ENCODE measurements at places on chromosomes 5 and 9. TPM values are rescaled to one million over a fixed set of nuclear protein-coding genes. Genes with fewer than 3 reads are reported as not detected.

Gene SPIN1
- 15.4 TPM for polyA plus RNA-seq

Gene ARL14EPL
- not detected for polyA plus RNA-seq

Gene FSTL4
- 0.48 TPM for polyA plus RNA-seq

Gene GMCL2
- polyA plus RNA-seq, result not detected

Gene CD72
- polyA plus RNA-seq, result 382 TPM

Gene AK3
- 26.0 TPM for polyA plus RNA-seq

Gene ENTPD2
- polyA plus RNA-seq, result not detected

GRCh38 chr9:8261737-8262136 lies 462.2 kb upstream of the DMAC1 start:
- H3K27ac ChIP-seq, result peak overlapping the region; percentile 76
- DNase-seq, result peak; percentile 15
- H3K4me1 ChIP-seq, result peaks cover 15% of the 10 kb centered on the region
- H3K4me3 ChIP-seq, result no peak overlapping the region
- peaks cover 6% of the 10 kb centered on the region for H3K27me3 ChIP-seq

DNA sequence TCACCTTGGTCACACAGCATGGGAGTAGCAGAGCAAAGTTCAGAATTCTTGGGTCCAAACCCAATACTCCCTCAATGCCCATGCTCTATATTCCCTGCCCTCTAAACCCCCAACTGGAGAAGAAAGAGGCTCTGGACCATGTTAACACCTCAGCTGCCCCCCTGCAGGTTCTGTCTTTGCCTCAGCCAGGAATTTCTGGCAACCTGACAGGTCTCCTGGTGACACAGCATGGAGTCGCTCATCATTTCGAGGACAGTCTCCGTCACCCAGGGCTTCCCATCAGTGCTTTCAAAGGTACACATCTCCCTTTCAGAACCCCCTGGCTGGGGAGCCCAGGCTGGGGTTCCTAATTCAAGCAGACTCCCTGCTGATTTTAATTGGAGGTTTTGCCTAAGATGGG lies 189.5 kb downstream of the BRINP1 start:
- H3K27ac ChIP-seq, result no peak overlapping the region
- no peak overlapping the region for H3K4me3 ChIP-seq
- no peak for DNase-seq
- H3K36me3 ChIP-seq, result no peaks in the 10 kb centered on the region

DNA sequence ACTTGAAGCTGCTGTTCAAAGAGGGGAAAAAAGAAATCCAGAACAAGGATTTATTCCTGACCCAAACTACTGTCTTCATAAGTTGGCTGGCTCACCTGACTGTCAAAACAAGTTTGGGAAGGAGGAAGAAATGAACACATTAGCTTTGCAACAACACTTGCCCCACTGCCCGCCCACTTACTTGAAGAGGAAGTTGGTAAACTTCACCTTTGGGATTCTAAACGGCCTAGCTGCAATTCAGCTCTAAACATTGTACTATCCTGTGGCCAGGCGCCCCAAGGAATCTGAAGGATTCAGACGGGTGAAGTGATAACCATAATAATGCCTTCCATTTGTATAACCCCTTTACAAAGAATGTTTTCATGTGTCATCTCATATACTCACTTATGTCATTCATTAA lies 199.4 kb downstream of the ARRDC3 start:
- H3K4me3 ChIP-seq, result no peak overlapping the region
- peaks cover 8% of the 10 kb centered on the region for H3K27me3 ChIP-seq
- DNase-seq, result no peak
- no peaks in the 10 kb centered on the region for H3K36me3 ChIP-seq

GRCh38 chr5:143016777-143017516 lies 246.8 kb downstream of the ARHGAP26 start:
- H3K36me3 ChIP-seq, result no peaks in the 10 kb centered on the region
- H3K4me1 ChIP-seq, result peaks cover 8% of the 10 kb centered on the region
- no peak overlapping the region for H3K27ac ChIP-seq

DNA sequence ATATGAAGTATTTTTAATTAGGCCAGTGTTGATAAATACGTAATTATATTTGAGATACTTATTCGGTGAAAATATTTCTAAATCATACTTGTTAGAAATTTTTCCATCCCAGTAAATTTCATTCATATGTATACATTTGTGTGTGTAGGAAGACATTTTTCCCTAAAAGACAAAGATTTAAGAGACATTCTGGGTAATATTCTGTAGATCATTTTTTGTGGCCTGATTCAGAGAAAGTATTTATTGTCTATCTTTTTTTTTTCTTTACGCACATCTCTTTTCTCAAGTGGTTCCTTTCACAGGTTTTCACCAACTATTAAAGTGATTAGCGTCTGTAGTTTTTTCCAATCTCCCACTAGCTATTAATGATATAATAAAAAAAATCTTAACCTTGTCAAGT lies 224.1 kb downstream of the MEF2C start:
- no peaks in the 10 kb centered on the region for H3K36me3 ChIP-seq
- H3K4me1 ChIP-seq, result peaks cover 12% of the 10 kb centered on the region
- H3K4me3 ChIP-seq, result no peak overlapping the region
- peaks cover 47% of the 10 kb centered on the region for H3K27me3 ChIP-seq
- no peak for DNase-seq

GRCh38 chr5:149282027-149282965 lies 10.6 kb downstream of the AFAP1L1 start:
- no peaks in the 10 kb centered on the region for H3K36me3 ChIP-seq
- H3K4me1 ChIP-seq, result no peaks in the 10 kb centered on the region
- DNase-seq, result no peak
- H3K27me3 ChIP-seq, result peaks cover 28% of the 10 kb centered on the region
- no peak overlapping the region for H3K4me3 ChIP-seq

GRCh38 chr9:91771027-91771426 lies 179.0 kb downstream of the ROR2 start:
- peaks cover 39% of the 10 kb centered on the region for H3K27me3 ChIP-seq
- no peak overlapping the region for H3K4me3 ChIP-seq
- no peak overlapping the region for H3K27ac ChIP-seq
- no peak for DNase-seq

DNA sequence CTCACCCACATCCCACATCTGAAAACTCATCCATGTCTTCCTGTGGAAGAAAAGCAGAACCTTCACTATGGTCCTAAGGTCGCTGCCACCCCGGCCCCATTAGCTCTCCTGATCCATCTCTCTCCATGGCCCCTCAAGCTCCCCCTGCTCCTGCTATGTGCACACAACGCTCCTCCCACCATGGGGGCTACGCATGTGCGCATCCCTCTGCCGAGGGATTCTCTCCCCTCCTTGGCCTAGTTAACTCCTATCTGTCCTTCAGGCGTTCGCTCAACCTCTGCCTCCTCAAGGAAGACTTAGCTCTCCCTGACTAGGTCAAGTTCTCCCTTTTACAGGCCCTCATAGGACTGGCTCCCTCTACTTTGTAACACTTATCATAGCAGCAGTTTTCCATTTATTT lies 9.8 kb downstream of the AKNA start:
- peak overlapping the region; percentile 37 for H3K4me3 ChIP-seq
- H3K4me1 ChIP-seq, result peaks cover 50% of the 10 kb centered on the region
- H3K36me3 ChIP-seq, result peaks cover 39% of the 10 kb centered on the region
- H3K27me3 ChIP-seq, result no peaks in the 10 kb centered on the region
- no peak for DNase-seq

GRCh38 chr5:75303419-75303818 lies 33.6 kb upstream of the HMGCR start:
- DNase-seq, result no peak
- H3K4me1 ChIP-seq, result no peaks in the 10 kb centered on the region
- H3K27ac ChIP-seq, result no peak overlapping the region
- no peaks in the 10 kb centered on the region for H3K27me3 ChIP-seq

DNA sequence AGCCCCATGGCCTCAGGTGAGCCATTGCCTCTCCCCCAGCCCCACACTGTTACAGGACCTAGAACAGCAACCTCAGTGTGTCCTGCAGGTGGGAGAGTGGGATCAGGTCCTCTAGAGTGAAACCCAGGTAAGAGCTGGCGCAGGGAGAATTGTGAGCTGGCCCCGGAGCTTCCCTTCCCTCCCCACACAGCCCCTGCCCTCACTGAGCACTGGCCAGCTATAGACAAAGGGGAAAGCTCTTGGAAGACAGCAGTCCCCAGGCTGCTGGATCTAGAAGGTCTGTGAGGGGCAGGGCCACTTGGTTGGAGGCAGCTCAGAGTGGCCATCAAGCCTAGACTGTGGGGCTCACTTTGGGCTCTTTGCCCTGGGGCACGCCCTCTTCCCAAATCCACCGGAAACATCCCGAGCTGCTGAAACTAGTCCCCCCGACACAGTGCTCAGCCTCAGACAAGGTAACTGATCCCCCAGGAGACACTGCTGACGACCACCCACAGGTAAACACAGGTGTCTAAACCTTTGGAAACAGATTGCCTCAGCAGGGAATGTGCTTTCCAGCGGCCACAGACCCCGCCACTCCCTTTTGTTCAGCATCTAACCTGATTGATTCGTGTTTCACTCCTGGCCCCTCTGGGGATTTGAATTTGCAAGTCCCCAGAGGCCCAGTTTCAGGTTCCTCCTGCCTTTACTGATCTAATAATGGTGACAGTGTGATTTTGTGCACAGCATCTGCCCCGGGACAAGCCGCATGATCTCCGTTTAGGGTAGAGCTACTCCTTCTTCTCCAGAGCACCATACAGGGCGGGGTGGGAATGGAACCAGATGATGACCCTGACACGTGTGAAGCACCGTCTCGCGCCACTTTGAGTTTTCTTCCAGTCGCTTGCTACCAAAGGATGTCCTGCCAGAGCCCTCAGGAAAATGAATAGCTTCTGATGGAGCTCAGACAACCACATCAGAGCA lies 42.2 kb upstream of the ADAMTS2 start:
- H3K4me1 ChIP-seq, result no peaks in the 10 kb centered on the region
- peaks cover 9% of the 10 kb centered on the region for H3K27me3 ChIP-seq
- peaks cover 8% of the 10 kb centered on the region for H3K36me3 ChIP-seq
- no peak for DNase-seq

GRCh38 chr5:127942246-127943060 lies 141.1 kb upstream of the SLC12A2 start:
- H3K36me3 ChIP-seq, result peaks cover 4% of the 10 kb centered on the region
- DNase-seq, result no peak
- no peak overlapping the region for H3K4me3 ChIP-seq
- no peaks in the 10 kb centered on the region for H3K27me3 ChIP-seq

DNA sequence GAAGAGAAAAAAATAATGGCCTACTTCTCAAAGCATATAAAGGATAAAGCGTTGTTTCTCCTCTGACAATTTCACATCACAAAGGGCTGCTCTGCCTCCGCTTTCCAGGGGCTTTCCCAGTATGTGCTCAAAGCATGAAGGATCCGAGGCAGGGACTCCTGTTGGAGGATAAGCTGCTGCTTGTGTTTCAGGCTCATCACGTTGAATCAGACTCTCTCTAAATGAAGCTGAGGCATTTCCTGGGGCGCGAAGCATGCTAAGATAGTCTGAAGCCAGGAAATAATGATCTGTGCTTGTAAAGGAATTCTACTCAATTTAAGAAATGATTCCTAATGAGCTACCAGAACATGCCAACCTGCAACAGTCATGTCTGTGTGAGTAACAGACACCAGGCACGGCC lies 97.5 kb downstream of the MARCHF11 start:
- H3K4me3 ChIP-seq, result no peak overlapping the region
- H3K27ac ChIP-seq, result no peak overlapping the region
- no peak for DNase-seq
- H3K4me1 ChIP-seq, result no peaks in the 10 kb centered on the region

DNA sequence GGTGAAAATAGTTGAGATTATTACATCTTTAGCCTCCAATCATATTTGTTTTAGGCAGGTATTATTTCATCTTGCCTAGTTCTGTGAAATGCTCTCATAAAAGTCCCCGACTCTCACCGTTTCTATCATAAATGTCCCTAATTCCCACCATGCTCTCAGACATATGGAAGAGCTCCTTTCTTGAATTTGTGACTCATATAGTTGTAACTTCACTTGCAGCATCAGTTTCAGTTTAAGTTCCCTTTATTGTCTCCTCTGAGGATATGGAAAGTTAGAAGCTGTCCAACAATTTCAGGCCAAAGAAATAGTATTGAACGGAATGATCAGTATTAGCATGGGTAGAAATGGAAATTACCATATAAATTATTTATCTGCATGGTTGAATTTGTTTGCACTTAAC lies 187.5 kb upstream of the NR4A3 start:
- DNase-seq, result no peak
- no peak overlapping the region for H3K4me3 ChIP-seq
- H3K4me1 ChIP-seq, result peaks cover 29% of the 10 kb centered on the region
- H3K36me3 ChIP-seq, result no peaks in the 10 kb centered on the region
- peak overlapping the region; percentile 33 for H3K27ac ChIP-seq
- no peaks in the 10 kb centered on the region for H3K27me3 ChIP-seq

DNA sequence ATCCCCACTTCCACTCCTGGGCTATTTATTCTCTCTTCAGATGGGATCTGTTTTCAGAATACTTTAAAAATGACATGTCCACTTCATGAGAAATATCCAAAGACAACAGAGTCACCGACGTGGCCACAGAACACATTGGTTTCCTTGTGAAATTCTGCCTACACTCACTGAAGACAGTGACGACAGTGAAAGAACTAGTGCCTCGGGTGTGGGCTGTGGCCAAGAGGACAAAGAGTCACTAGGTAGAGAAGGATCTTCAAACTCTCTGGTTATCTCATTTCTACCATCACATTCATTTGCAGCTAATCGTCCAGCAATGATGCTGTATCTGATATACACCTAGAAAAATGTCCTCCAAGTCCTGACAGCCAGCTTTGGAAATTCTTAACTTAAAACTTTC lies 59.1 kb downstream of the HABP4 start:
- H3K4me1 ChIP-seq, result no peaks in the 10 kb centered on the region
- no peak overlapping the region for H3K4me3 ChIP-seq
- DNase-seq, result no peak
- H3K36me3 ChIP-seq, result peaks cover 5% of the 10 kb centered on the region

GRCh38 chr9:133131506-133131905 lies 10.5 kb upstream of the RALGDS start:
- no peak for DNase-seq
- H3K27me3 ChIP-seq, result no peaks in the 10 kb centered on the region
- H3K4me1 ChIP-seq, result peaks cover 34% of the 10 kb centered on the region
- no peak overlapping the region for H3K4me3 ChIP-seq

- peaks cover 10% of the 10 kb centered on the region for H3K4me1 ChIP-seq
- H3K36me3 ChIP-seq, result no peaks in the 10 kb centered on the region
- no peak overlapping the region for H3K4me3 ChIP-seq
- peaks cover 5% of the 10 kb centered on the region for H3K27me3 ChIP-seq
- no peak overlapping the region for H3K27ac ChIP-seq
Observed at GRCh38 chr5:134055015-134055414, 50.2 kb upstream of the VDAC1 start.

DNA sequence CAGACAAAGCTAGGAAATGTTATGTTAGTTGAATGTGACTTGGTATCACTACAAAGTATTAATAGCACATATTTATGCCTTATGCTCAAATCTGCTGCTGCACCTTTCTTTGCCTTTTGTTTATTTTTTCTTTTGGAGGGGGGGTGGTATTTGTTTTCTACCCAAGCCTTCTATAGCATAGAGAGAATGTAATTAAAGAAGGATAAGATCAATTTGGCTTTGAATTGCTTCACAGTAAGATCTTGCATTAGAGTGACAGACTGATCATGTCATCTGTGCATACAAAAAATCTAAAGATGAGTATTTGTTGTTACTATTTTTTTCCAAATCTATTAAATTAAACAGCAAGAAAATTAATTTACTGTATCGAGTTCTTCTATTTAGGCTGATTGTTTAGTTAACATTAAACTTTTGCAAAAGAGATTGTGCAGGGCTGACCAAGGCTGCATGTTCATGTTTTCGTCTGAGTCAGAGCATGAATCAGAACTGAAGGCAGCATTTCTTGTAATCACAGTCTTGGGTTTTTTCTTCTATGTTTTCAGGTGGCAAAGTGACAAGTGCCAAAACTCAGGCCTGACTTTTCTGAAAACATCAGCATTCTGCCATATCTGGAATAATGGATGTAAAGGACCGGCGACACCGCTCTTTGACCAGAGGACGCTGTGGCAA lies 1007.1 kb upstream of the WWC1 start:
- no peaks in the 10 kb centered on the region for H3K36me3 ChIP-seq
- no peak overlapping the region for H3K27ac ChIP-seq
- H3K4me1 ChIP-seq, result no peaks in the 10 kb centered on the region
- DNase-seq, result no peak
- H3K27me3 ChIP-seq, result no peaks in the 10 kb centered on the region
